Peyer's patch (tissue), 4 donors: ENCODE measurements at places on chromosomes 2 and 18. TPM values are rescaled to one million over a fixed set of nuclear protein-coding genes. Genes with fewer than 3 reads are reported as not detected.

The CAVIN2 gene
- 16.0 TPM for total RNA-seq

The NOSTRIN gene
- total RNA-seq = 78.8 TPM

The ABCG5 gene
- total RNA-seq = 3.5 TPM

The IL18RAP gene
- 4.8 TPM for total RNA-seq

The ARPC2 gene
- total RNA-seq = 284 TPM

The NMUR1 gene
- 0.80 TPM for total RNA-seq

The FKBP1B gene
- 6.7 TPM for total RNA-seq

The SP100 gene
- 498 TPM for total RNA-seq
